H1 (cell line): ENCODE measurements at places on chromosomes 13 and 19. TPM values are rescaled to one million over a fixed set of nuclear protein-coding genes. Genes with fewer than 3 reads are reported as not detected.

Gene JSRP1
- 0.56 and 1.7 TPM in 2 replicates for total RNA-seq

Gene KLK12
- not detected in 2 replicates for total RNA-seq

Gene TRPC4
- 14.3 and 14.7 TPM in 2 replicates for total RNA-seq

Gene KLF1
- total RNA-seq, result 0.59 and 0.84 TPM in 2 replicates

Gene DLEU7
- total RNA-seq, result 4.9 and 5.4 TPM in 2 replicates

Gene ZNF491
- 0.78 and 0.84 TPM in 2 replicates for total RNA-seq

Gene ZNF878
- total RNA-seq, result 9.1 and 9.5 TPM in 2 replicates

Gene PSG7
- not detected in 2 replicates for total RNA-seq

DNA sequence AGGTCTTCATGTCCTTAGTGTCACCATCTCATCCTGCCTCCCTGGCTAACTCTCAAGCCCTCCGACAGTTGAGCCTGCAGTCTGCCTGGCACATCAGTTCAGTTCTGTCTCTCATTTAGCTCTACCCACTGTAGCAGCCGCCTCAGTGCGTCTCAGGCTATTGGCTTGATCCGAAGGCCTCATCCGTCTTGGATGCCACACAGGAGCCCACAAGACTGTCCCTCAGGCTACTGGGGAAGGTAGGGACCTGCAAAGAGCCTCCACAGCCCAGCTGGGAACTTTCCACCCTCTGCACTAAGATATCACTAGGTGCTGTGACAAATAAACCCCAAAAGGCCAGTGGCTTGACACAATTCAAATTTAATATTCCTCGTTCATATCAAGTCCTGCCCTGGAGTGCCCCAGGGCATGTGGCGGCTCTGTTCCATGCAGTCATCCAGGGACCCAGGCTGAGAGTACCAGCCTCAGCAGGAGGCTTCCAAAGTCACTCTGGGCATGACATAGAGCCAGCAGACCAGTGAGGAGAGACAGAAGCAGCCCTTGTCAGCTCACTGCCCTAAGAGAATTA lies 5.7 kb downstream of the VSTM2B start:
- DNase-seq, result no peak

DNA sequence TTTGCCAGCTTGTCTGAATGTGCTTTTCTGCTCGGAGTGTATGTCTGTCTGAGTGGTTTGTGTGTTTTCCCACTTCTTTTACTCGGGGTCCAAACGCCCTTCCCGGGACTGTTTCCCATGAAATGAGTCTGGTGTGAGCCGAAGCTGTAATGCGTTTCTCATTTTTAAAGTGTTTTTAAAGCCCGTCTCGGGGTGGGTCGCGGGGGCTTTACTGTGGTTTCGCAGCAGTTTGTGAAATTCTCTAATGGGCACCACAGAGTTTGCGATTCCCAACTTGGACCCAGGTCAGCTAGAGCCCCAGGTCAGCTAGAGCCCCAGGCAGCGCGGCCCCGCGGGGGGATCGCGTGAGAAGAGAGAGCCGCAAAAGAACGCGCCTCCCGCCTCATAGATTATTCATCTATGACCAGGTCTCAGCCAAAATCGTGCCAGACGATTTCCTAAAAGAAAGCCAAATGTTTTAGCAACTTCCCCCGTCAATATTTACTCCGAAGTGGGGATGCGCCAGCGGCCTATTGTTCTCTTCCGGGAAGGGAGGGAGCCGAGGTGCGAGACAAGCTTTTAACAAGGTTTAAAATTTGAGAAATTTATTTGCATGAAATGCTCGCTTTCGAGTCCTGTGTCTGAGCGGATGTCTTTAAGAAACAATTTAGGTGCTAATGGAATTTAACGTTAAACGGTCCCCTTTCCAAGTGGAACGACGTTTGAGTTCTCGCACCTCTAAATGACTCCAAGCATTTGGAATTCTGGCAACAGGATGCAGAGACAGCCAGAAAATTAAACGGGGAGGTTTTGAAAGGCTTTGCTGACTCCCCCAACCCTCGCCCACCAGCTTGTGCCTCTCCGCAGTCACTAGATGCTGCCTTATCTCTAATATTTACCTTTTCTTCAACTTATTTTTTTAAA lies 2.2 kb downstream of the ZIC2 start:
- DNase-seq, result peak; percentile 46

- no peak for DNase-seq
Observed at GRCh38 chr13:66128692-66129269, 1101.4 kb downstream of the PCDH9 start.

- peak; percentile 77 for DNase-seq
Observed at GRCh38 chr13:19818223-19818842, 35.6 kb upstream of the PSPC1 start.

DNA sequence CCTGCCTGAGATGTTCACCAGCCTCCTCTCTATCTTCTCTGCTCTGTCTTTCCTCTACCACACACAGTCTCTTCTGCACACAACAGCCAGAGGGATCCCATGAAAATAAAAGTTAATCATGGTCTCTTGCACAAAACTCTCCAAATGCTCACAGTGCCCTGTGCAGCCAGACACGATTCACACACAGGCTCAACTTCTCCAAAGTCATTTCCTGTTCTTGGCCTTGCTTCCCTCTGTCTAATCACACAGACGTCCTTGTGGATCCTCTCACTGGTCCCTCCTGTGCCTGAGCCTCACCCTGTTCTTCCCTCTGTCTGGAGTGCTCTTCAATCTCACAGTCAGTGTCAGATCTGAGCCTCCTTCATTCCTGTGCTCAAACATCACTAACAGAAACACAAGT lies 7.8 kb downstream of the SIGLEC12 start:
- no peak for DNase-seq

GRCh38 chr13:75986818-75987217 lies 350.7 kb downstream of the LMO7 start:
- DNase-seq, result no peak

DNA sequence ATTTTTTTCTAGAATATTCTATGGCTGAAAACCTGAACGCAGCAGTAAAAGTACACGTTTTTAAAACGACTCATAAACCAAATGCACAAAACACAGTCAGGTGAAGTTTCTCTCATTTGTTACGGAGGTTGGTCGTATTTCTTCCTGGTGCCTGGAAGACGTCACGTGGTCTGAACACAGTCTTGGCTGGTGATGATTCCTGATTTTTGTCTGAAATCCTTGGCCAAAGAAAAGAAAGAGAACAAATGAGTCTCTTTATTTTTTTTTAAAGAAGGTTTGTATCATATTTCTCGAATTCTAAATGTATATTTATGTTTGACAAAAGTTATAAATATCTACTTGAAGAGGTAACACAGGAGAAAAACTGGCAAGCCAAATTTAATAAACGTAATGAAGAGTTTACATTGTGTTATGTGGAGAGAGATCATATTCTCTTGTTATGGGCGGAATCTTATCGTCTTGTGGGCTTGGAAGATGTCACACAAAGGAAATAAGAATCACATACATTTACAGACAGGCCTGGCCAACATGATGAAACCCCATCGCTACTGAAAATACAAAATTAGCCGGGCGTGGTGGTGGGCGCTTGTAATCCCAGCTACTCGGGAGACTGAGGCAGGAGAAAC lies 10.0 kb upstream of the PNMA8A start:
- no peak for DNase-seq

DNA sequence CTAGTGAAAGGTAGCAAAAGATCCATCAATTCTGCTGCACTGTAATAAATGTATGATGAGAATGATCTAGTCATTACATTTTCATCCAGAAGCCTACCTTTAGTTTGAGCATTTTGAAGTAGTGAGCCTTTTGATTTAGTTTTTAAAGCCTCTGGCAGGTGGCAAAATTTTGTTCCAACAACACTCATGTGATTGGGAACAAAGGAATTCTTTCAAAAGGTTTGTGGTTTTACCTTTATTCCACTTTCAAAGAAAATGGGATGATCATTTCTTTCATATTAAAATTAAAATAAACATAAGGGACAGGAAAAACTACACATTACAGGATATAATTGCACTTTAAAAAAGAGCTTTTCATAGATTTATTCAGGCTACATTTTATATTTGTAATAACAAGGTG lies 260.2 kb downstream of the DACH1 start:
- DNase-seq, result no peak
